ENCODE measurements at places on chromosomes 4 and X.

- no peak for DNase-seq
Observed at GRCh38 chrX:134588806-134589205, 69.5 kb downstream of the PLAC1 start.

- no peak for DNase-seq
Observed at GRCh38 chr4:156330436-156331031, 376.9 kb upstream of the CTSO start.

DNA sequence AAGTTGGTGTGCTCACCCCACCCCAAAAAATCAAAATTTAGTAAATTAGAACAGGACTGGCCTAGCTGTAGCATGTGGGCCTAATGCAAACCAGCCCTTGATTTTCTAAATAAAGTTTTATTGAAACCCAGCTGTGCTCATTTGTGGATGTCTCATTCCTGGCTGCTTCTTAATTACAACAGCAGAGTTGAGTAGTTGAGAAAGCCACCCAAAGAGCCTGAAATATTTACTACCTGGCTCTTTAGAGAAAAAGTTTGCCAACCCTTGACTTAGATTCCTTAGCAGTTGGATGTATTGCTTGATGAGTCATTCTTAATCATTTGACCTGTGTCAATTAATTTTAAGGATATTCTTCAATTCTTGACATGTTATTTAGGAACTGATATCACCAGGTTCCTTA lies 168.3 kb upstream of the PUDP start:
- peak; percentile 17 for DNase-seq

DNA sequence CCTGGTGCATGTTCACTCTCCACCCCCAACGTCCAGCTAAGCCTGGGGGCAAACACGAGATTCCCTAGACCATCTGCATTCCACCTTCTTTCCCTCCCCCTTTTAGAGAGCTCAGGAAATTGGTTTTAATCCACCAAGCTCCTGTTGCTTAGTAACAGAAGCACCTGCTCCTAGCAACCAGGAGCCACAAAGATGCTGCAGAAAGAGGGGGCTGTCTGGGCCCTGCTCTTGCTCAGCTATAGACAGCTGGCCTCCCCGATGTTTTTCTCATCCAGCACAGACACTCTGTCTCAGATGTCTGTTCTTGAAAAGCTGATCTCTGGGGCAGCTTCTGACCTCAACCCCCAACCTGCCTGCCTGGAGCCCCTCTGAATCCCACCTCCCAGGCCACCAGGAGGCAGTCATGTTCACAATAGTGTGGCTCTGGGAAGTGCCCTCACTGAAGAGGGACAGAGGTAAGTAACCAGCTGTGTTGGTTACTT lies 71.5 kb downstream of the SLC16A2 start:
- DNase-seq = no peak

GRCh38 chr4:142292231-142292630 lies 553.9 kb downstream of the INPP4B start:
- DNase-seq = no peak

- no peak for DNase-seq
Observed at GRCh38 chr4:81490403-81491160, 18.9 kb upstream of the RASGEF1B start.
